HEK293T (cell line): ENCODE measurements at places on chromosomes 3 and 15.

DNA sequence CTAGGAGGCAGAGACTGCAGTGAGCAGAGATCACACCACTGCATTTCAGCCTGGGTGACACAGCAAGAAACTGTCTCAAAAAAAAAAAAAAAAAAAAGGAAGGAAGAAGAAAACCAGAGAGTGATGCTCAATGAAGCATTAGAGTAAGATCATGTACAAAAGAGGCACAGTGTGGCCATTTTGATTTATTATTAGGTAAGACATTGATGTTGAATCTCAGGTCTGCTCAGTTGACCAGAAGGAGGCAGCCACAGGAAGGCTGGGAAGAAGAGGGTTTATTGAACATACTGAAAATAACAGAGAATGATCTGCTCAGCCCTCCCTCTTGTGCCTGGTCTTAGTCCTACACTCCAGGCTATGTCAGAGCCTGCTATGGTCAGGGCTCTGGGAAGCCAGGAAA is 15.6 kb downstream of the LRRK1 start:
- DNase-seq = no peak

- no peak for DNase-seq
Measured at GRCh38 chr3:128473180-128473519, 6.5 kb upstream of the DNAJB8 start.

GRCh38 chr15:38176155-38176554 is 76.5 kb upstream of the SPRED1 start:
- DNase-seq = no peak

- no peak for DNase-seq
Measured at GRCh38 chr3:118098827-118099226, 935.8 kb downstream of the IGSF11 start.

DNA sequence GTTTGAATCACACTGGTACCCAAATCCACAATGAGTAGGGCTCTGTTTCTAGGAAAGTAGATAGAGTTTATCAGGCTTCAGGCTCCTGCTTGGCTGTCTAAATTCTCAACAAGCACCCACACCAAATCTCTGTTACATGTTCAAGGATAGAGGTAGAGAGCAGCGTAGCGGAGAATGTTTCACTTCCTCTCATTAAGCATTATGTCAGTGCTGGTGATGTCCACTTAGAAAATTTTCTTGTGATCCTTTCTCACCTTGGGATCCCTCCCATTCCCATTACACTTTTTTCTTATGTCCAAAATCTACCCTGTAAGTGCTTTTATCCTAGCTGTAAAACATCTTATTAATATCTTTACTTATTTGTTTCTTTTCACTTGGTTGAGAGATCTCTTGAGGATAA is 34.7 kb upstream of the GCSAM start:
- no peak for DNase-seq

GRCh38 chr15:65732698-65733097 is 59.4 kb downstream of the DENND4A start:
- no peak for DNase-seq

GRCh38 chr15:28273468-28273867 is 48.5 kb downstream of the HERC2 start:
- DNase-seq = no peak

- DNase-seq = peak; percentile 26
Measured at GRCh38 chr15:65085990-65086679, 9.6 kb downstream of the KBTBD13 start.

DNA sequence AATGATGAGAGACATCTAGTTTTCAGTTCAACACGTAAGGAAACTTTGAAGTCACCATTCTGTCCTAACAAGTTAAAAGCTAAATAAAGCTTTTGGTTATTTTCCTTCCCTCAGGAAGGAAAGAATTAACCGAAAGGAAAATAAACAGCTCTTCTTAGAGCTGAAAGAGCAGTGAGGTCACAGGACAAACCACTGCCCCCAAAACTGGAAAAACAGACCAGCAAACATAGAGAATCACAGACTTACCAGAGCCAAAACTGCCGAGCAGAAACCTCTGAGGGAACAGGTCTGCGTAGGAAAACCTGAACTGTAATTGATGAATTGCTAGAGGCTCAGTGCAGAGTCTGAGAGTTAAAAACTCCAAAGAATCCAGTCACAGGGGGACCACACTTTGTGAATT is 14.7 kb downstream of the USP50 start:
- DNase-seq = no peak

GRCh38 chr15:74499366-74499765 is 38.4 kb upstream of the UBL7 start:
- DNase-seq = no peak

DNA sequence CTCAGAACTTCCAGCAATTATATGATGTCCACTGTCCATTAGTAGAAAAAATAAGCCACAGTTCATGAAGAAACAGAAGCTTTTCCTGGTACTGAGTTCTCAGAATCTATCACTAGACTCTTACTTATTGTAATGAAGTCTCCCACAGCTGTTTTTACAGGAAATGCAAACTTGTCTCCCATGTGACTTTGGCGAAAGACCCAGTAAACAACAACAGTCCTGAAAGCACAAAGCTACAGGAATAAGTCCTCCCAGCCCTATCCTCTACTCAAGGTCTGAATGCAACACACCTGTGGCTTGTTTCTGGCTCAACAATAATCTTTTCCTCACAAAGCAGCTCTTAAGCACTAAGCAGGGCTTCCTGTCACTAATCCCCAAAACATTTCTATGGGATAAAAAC is 55.9 kb downstream of the EOMES start:
- no peak for DNase-seq

- no peak for DNase-seq
Measured at GRCh38 chr3:183269345-183269744, 16.3 kb downstream of the B3GNT5 start.

DNA sequence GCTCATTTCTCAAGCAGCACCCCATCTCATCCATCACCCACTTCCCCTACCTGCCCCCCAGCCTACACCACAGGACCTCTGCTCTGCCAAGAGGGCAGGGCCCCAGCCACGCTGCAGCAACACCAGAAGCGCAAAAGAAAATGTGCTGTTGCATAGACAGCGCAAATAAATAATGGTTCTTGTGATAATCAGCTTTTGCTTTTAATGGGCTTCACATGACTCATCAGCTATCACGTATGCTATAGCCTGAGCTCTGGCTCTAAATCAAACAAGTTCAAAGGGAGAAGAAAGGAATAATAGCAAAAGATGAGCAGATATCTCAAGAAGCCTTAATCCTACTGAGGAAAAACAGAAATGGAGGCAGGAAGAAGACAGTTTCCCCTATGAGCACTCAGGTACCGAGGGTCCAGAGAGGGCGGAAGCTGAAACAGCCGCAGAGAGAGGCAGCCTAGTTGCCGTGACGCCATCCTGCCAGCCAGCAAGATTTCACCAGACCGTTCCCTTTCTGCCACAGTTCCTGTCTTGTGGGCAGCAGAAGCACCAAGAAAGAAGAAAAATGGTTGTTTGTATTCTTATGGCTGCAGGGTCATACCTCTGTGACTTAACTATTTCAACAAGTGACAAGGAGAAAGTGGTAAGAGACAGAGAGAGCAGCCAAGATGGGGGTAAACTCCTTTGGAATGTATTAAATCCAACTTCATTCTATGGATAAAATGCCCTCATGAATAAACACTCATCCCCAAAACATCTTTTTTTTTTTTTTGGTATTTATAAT is 22.0 kb downstream of the RAB27A start:
- DNase-seq = no peak

DNA sequence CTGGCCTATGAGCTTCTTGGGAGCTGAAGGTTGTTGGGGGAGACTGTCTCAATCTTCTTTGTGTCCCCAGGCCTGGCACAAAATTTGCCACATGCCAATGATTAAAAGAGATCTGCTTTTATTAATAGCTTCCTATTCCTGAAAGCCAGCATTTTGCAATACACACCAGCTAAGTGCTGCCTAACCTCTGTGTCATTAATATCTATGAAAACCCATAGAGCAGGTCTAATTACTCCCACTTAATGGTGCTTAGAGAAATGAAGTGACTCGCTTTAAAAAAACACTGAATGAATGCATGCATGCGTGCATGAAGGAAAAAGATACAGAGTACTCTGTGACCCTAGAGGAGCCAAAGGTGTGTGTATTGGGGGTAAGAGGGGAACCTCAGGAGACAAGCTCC is 55.0 kb downstream of the SLC6A1 start:
- DNase-seq = no peak

DNA sequence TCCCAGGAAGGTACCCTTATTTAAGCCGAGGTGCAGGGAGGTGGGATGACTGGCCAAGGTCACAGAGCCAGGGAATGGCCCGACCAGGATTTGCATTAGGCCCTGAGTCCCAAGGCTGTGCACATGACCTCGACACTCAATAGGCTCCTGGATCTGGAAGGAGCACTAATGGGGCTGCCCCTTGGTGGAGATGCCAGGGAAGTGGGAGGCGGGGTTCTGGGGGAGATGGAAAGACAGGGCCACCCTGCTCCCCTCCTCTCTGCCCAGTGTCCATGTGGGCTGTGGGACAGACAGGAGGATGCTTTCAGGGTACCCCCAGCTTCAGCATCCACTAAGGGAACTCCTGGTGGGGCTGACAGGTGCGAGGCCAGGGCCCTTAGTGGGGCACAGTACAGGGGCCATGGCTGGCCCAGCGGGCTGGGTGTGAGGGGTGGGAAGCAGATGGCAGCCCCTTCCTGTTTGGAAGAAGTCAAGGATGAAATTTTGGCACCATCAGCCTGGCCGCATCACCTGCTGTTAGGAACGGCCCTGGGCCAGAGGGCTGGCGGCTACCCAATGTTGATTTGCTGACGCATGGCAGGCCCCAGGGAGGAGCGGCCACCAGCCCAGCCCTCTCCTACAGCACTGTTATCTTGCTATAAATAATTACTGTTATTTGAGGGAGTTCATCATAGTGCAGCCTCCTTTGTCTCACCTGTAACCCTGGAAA is 37.3 kb downstream of the ATP2B2 start:
- no peak for DNase-seq

DNA sequence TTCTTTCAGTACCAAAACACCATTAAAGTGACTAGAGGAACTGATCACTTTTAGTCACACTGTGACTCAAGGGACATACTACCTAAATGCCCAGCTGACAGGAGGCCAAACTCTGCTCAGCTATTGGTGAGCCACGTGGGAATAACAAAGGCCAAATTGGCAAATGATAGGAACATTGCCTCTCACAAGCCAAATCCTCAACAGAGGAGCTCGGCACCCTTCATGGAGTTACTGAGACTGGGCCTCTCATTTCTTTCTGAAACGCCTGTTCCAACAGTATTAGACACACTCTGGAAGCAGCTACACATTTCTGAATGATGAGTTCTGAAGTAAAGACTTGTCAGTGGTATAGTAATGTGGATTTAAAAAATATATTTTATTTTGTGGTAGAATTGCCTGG is 166.0 kb upstream of the COL8A1 start:
- no peak for DNase-seq

- DNase-seq = no peak
Measured at GRCh38 chr3:166257715-166258114, 420.5 kb upstream of the BCHE start.

- no peak for DNase-seq
Measured at GRCh38 chr3:148625991-148626390, 71.7 kb upstream of the AGTR1 start.

GRCh38 chr15:80870893-80871292 is 91.7 kb downstream of the CEMIP start:
- DNase-seq = no peak

DNA sequence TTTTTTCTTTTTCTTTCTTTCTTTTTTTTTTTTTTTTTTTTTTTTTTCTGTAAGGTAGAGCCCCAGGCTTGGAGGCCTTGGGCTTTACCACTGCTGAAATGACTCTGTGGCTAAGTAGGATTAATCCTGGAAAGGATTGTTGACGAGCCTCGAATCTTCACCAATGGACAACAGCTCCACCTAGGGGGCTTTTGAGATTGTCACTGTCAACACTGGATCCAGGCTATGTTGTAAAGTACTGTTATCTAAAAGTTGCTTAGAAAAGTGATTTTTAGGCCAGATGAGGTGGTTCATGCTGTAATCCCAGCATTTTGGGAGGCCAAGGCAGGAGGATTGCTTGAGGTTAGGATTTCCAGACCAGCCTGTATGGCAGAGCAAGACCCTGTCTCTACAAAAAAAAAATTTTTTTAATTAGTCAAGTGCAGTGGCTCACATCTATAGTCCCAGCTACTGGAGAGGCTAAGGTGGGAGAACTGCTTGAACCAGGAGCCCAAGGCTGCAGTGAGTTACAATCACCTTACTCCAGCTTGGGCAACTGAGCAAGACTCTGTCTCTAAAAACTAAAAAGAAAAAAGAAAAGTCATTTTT is 41.6 kb downstream of the KLHL18 start:
- peak; percentile 76 for DNase-seq

DNA sequence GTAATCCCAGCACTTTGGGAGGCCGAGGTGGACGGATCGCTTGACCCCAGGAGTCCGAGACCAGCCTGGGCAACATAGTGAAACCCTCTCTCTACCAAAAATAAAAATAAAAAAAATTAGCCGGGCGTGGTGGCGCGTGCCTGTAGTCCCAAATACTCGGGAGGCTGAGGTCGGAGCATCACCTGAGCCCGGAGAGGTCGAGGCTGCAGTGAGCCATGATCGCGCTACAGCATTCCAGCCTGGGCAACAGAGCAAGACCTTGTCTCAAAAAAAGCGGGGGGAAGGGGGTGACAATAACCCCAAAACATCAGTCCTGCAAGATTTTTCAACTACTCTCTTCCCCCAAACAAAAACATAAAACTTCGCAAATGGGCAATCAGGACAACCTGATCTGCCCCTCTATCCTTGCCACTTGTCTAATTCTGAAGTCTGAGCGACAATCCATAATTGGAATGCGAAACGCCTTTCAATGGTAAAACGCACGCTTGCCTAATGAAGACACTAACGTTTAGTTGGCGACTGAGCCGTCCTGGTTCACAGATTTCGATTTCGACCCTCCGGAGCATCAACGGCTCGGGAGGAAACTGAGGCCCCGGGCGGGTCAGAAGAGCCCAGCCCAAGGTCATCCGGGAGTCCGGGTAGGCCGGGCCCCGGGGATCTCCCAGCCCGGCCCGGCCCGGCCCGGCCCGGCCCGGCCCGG is 868 bp downstream of the BTBD1 start:
- DNase-seq = no peak

GRCh38 chr15:70584441-70584837 is 178.9 kb downstream of the UACA start:
- DNase-seq = no peak

- DNase-seq = no peak
Measured at GRCh38 chr3:195811756-195812155, at the start of gene MUC4. Gene MUC4 (minus strand): TSS chr3:195811929. CDS start chr3:195811817, 112 bp downstream.

- no peak for DNase-seq
Measured at GRCh38 chr3:178948546-178948945, 123.1 kb downstream of the ZMAT3 start.

DNA sequence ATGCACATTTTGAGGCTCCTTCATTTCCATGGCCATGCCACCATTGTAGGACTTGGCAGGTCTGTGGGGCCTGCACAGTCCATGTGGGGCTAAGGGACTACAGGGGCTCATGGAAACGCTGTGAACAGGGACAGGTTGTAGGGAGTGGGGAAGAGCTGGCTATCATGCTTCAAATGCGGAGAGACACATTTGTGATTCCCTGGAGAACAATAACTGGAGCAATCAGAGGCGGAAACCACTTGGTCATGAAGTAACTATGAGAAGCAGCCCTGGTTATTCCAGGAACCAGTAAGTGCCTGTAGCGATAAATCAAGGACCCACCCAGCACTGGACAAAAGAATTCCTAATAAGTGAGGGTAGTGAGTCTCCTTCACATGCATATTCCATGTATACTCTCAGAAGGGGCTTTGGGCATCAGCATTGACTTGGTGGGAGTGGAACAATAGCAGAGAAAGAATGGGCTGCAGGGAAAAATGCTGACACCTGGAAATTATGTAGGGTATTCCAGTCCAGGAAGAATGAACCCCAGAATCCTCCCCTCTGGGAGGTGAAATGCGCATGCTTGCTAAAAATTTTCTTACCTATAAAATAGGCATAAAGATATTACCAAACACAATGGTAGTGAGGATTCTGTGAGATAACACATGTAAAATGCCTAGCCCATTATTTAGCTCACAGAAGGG is 251.4 kb upstream of the ROPN1 start:
- no peak for DNase-seq
